Psoas muscle (tissue), 8 donors: ENCODE measurements at places on chromosomes 13 and 19. TPM values are rescaled to one million over a fixed set of nuclear protein-coding genes. Genes with fewer than 3 reads are reported as not detected.

DNA sequence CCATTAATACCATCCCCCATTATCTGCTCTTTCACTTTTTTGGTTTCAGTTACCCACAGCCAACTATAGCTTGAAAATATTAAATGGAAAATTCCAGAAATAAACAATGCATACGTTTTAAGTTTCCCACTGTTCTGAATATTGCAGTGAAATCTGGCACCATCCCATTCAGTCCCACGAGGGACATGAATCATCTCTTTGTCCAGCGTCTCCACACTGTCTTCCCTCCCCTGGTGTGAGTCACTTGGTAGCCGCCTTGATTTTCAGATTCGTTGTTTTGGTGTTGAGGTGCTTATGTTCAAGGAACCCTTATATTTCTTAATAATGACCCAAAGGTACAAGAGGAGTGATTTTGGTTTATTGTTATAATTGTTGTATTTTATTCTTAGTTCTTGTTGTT is 246.1 kb downstream of the DCT start:
- peak; percentile 24 for DNase-seq
- no peak overlapping the region for H3K4me3 ChIP-seq
- H3K27me3 ChIP-seq: peaks cover 2% of the 10 kb centered on the region
- H3K4me1 ChIP-seq: no peaks in the 10 kb centered on the region

DNA sequence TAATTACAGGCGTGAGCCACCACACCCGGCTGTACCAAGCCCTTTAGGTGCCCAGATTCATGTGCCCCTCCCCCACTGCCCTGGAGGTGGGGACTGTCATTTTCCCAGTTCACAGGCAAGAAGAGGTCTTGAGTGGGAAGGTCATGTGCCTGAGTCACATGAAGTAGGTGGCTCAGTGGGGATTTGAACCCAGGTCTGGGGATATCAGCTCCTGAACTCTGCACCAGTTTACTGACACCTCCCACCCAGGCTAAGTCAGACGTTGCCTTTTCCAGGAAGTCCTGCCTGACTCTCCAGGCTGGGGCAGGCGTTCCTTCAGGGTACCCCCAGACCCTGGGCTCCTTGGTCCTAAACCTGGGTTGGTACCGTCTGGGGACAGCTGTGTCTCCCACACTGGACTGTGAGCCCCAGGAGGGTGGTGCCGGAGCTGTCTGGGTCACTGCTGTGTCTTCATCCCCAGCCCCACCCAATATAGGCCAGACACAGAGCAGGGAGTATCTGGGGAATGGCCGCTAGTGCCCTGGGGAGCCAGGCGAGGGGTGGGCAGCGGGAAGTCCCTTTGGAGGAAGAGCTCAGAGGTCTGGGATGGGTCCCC is 8.6 kb downstream of the VASP start:
- peaks cover 33% of the 10 kb centered on the region for H3K36me3 ChIP-seq
- H3K4me3 ChIP-seq: no peak overlapping the region
- H3K27me3 ChIP-seq: no peaks in the 10 kb centered on the region
- H3K27ac ChIP-seq: no peak overlapping the region

GRCh38 chr19:8641908-8642547 is 11.6 kb downstream of the NFILZ start:
- H3K36me3 ChIP-seq: no peaks in the 10 kb centered on the region
- no peak overlapping the region for H3K27ac ChIP-seq
- no peak overlapping the region for H3K4me3 ChIP-seq
- H3K27me3 ChIP-seq: no peaks in the 10 kb centered on the region

- H3K27ac ChIP-seq: no peak overlapping the region
- H3K27me3 ChIP-seq: no peaks in the 10 kb centered on the region
- DNase-seq: no peak
- no peaks in the 10 kb centered on the region for H3K36me3 ChIP-seq
Observed at GRCh38 chr13:110766671-110767430, 53.4 kb downstream of the ING1 start.

The FFAR1 gene
- not detected for total RNA-seq

- peak overlapping the region; percentile 92 for H3K27ac ChIP-seq
- H3K27me3 ChIP-seq: no peaks in the 10 kb centered on the region
- DNase-seq: no peak
- no peaks in the 10 kb centered on the region for H3K36me3 ChIP-seq
- peaks cover 15% of the 10 kb centered on the region for H3K4me1 ChIP-seq
Observed at GRCh38 chr19:42255766-42256745, 1.1 kb upstream of the ERF start.
